NCI-H446 treated with DMSO at 0.1 percent for 48 hours (cell line): ENCODE measurements at places on chromosomes 1 and 21.

GRCh38 chr1:239979456-239979855 lies 112.2 kb upstream of the FMN2 start:
- no peak for DNase-seq

DNA sequence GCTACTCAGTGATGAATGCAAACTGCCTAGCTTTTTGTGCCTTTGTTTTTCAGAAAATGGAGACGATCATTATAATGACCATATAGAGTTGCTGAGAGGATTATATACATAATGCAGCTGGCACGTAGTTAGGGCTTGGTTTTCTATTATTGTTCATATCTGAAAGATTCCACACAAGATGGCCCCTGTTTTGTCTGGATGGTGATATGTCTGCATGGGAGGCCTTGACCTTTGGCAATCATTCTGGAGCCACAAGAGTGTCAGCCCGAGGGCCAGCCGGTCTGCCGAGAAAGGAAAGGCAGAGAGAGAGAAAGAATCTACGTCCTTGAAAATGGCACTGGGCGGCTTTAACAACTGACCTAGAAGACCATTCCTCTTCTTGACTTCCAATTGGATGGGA lies 5.7 kb upstream of the SH2D1B start:
- DNase-seq = no peak

GRCh38 chr1:184691719-184692324 lies 62.8 kb downstream of the EDEM3 start:
- DNase-seq = peak; percentile 41

DNA sequence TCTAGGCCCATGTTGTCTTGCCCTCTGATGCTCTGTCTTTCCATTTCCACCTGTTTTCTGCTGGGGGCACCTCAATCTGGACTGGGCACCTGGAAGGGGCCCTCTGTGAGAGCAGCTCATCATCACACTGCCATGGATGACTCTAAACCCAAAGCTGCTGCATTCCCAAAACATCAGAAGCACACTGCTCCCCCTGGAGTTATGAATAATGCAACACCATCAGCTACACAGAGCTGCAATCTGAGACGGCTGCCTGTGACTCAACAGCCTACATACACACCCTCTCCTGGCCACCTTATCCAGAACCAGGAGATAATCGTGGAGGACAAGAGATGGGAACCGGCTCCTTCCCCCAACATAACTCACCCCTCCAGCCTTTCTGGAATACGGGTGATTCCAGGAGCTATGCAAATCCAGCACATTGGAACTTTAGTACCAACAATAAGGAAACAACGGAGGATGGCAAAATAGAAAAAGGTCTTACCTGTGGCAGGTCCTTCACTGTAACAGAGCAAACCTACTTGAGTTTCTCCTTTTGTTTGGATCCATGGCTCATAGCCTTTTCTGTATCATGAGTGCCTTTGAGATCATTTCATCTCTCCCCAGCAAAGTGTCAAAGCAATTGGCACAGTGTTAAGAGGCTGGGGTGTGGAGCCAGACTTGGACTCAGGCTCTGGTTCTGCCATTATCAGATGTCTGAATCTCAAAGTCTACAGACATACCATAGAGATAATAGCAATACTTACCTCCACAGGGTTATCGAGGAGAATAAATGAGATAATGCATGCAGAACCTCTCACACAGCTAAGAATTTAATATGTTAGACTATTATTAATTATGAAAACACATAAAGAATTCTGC lies 29.3 kb downstream of the AK2 start:
- no peak for DNase-seq

DNA sequence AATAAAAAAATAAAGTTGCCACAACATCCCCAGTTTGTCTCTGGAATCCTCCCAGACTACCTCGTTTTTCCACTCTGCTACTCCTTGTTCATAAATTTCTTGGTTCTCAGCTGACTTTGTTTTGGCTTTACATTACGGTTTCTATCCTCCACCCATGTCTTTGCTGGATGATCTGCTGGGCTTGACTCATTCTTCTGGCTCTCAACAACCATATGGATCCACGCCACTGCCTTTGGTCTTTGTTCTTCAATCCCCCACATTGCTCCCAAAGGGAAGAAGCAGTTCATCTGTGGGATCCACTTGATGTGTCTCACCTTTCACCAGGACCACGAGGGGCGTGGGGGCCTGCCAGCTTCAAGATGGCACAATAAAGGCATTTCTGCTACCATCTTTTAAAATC lies 67.1 kb upstream of the NBL1 start:
- peak; percentile 11 for DNase-seq

- DNase-seq = peak; percentile 41
Observed at GRCh38 chr1:40532844-40533424, 1.5 kb downstream of the ZNF684 start.

GRCh38 chr1:218366322-218367052 lies 21.4 kb downstream of the TGFB2 start:
- DNase-seq = no peak

- no peak for DNase-seq
Observed at GRCh38 chr1:155003227-155003765, 694 bp downstream of the ZBTB7B start.

DNA sequence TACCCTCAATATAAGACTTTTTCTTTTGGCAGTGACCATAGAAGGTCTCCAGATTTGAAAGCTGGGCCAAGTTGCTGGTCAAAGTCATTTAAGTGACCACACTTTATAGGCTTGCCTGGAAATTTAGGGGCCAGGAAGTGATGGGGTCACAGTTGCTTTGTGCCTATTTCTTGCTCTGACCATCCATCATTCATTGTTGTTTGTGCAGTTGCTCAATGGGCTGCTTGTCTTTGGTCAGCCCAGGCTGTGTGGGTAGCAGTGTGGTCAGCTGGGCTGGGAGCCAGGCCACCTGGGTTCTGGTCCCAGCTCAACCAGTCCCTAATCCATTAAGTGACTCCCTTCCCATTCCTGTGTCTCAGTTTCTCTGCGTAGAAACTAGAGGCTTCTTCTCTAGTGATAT lies 2.1 kb upstream of the OTUD7B start:
- DNase-seq = no peak

DNA sequence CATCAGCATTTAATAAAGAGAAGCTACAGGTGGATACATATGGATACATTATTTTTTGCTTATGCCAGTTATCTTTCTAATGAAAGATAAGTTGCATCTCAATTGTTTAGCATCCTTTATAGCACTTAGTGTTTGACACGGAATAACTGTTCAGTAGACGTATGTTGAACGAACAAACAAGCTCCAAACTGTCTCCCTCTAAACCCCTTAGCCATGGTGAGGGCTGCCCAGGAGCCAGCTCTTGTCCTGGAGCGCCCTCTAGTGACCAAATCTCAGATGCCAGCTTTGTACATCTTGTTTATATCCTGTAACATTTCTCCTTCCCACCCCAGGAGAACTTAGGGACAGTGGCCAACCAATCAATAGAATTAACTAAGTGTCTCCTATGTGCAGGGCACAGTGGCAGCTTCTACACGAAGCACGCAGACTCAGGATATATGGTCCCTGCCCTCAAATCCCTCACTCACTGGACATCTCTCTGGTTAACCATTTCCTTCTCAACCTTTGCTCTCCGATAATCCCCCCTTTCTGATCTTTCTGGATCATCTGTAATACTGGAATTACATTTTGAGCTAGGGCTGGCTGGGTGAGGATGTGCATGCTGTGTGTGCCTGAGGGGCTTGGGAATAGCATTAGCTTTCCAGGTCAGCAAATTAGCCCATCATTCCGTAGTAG lies 22.9 kb downstream of the KCNA10 start:
- peak; percentile 40 for DNase-seq

DNA sequence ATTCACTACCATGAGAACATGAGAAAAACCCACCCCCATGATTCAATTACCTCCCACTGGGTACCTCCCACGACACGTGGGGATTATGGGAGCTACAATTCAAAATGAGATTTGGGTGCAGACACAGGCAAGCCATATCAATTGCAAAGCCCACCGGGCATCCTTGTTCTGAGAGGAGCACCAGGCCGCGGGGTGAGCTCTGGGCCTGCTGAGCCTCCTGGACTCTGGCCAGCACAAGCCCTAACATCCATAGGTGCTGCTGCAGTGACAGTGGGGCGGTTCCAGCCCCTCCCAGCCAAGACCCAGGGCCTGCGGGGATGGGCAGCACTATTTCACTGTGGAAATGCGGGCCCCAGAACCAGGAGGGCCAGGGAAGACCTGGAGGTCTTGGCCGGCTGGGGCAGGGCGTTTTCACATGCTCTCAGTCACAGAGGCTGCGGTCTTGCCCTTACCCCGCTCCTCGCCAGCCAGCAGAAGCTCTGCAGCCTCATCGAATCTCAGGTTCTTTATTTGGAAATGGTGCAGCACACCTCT lies 103.8 kb downstream of the PCBP3 start:
- no peak for DNase-seq

GRCh38 chr1:216168546-216168945 lies 254.7 kb downstream of the USH2A start:
- DNase-seq = no peak

DNA sequence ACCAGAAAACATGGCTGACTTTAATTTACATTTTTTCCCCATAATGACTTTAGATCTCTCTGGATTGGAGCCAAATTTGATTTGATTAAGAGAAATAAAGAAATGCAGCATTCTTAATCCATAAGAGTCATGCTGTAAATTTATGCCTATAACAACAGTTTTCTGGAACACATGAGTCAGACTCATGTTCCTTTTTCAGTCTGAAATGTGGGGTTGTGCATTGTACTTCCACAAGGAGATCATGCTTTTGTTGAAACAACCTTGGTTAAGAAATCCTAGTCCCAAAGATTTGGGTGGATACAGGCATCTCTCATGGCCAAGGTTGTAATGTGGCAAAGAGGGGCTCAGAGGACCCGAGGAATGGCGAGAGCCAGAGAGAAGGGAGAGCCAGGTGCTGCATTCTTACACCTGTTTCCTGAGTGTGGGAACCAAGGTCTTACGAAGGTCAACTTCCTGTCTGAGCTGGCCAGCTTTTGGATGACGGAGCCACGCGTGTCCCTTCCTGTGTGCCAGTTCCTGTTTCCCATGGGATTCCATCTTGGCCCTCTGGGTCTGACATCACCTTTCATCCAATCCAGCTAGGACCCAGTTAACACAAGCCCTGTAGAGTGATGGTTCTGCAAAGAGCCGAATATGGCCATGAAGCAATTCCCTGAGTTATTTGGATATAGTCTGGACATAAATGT lies 23.1 kb downstream of the CLDN14 start:
- no peak for DNase-seq

DNA sequence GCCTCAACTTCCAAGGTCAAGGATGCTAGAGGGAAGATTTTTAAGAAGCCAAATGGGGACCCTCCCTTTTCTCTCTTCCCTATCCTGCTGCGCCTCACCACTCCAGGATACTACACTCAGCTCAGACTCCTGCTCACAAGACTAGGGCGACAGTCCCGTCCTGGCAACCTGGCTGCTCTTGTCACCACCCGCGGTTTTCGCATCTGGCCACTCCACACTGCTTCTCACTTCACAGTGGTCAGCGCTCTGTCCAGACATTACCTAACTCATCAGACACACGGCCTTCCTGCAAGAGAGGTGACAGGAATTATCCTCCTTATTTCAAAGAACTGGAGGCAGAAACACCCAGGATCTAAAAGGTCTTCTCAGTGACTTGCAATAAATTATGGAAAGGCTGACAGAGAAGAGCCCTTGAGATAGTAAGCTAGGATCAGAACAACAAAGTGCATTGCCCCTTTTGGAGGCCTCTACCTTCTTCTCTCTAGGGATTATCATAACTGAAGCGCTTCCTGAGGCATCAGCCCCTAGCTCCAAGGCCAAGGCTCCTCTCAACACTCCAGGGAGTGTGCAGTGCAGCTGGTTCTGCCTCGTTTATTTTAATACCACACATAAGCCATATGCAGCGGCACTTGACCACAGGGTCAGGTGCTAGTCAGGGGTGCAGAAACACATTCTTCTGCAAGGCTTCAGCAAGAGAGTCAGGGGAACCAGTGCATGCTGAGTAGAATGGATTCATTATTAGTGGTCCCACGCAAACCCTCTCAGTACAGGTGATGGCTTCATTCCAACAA lies 41.9 kb downstream of the ASTN1 start:
- DNase-seq = no peak

GRCh38 chr1:189619682-189620332 lies 857.9 kb downstream of the BRINP3 start:
- peak; percentile 88 for DNase-seq

- DNase-seq = peak; percentile 92
Observed at GRCh38 chr1:55472784-55473183, 257.6 kb upstream of the USP24 start.

GRCh38 chr1:160705742-160706141 lies 5.9 kb downstream of the CD48 start:
- no peak for DNase-seq

- no peak for DNase-seq
Observed at GRCh38 chr1:200912737-200913407, 18.2 kb downstream of the INAVA start.

DNA sequence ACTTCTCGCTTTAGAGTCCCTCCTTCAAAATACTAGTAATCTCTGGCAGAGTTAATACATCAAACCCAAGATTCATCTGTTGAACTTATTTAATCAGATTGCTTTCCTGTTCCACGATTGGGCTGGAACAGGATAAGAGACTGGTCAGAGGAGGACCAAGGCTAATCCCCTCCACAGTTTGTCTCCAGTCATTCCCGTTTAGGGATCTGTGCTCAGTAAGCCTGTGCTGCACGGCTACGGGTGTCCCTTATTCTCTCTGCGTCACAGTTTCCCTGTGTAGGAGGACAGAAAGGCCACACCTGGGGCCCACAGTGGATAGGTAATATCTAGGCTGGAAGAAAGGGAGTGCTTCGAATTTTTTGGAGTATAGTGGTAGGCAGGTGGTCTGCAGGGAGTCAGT lies 16.5 kb upstream of the NUAK2 start:
- DNase-seq = no peak

DNA sequence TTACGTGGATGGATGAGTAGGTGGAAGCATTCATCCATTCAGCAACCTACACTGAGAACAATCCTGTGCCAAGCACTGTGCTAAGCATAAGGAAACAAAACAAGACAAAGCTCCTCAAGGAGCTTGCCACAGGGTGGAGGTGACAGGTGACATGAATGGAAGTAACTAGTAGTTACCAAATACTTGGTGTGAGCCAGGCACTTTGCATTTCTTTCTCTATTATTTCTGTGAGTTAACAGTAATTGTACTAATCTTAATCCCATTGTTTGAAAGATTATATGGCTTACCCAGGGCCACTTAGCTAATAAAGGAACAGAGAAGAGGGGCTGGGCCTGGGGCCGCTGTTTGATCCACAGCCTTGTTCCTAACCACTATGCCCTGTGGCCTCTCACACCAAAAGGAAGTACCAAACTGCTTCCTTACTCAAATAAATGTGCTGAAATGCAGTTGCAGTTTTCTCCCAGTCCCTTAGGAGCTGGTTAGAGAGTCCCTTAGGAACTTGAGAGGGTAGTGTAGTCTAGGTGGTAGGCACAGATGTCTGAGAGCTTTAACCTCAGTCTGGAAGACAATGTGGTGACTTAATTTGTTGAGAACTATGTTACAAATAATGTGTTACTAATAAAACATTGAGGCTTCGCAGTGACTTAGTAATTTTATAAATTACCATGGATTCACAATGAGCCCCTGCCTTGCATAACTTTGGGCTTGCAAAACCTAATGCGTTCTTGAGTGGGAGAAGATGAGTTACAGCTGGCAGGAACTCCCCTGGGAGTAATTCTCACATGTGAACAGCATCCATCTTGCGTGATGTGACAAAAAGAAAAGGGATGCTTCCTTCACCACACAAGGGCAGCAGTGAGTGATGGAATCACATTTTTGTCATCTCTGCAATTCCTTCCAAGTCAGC lies 69.8 kb downstream of the MPZL1 start:
- no peak for DNase-seq
